WTC11 (cell line): ENCODE measurements at places on chromosomes 16 and 17. TPM values are rescaled to one million over a fixed set of nuclear protein-coding genes. Genes with fewer than 3 reads are reported as not detected.

DNA sequence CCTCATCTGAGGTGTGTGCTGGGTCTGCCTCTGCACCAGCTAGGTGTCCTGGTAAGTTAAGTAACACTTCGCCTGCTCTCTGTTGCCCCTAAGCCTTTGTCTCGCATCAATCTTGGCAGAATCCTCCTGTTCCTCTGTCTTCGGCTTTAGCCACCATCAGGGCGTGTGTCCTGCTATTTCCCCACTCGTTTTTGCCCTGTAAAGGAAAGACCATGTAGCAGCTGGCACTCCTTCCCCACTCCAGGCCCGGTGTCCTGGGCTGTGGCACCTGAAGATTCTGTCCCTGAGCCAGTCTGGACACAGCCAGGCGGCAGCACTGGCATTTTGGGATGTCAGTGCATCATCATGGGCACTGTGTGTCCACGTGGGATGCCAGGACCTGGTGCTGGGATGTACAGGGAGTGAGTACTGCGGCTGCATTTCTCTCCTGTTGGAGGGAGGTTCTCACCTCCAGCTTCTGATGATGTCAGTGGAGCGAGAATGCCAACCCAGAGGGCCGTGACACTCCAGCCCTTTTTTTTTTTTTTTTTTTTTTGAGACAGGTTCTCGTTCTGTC is 26.2 kb upstream of the FOXK2 start:
- no peaks in the 10 kb centered on the region; the same call in 1 of the 2 replicates for H3K36me3 ChIP-seq
- peaks cover 28% of the 10 kb centered on the region for H3K27me3 ChIP-seq
- peaks cover 20% of the 10 kb centered on the region for H3K4me1 ChIP-seq

DNA sequence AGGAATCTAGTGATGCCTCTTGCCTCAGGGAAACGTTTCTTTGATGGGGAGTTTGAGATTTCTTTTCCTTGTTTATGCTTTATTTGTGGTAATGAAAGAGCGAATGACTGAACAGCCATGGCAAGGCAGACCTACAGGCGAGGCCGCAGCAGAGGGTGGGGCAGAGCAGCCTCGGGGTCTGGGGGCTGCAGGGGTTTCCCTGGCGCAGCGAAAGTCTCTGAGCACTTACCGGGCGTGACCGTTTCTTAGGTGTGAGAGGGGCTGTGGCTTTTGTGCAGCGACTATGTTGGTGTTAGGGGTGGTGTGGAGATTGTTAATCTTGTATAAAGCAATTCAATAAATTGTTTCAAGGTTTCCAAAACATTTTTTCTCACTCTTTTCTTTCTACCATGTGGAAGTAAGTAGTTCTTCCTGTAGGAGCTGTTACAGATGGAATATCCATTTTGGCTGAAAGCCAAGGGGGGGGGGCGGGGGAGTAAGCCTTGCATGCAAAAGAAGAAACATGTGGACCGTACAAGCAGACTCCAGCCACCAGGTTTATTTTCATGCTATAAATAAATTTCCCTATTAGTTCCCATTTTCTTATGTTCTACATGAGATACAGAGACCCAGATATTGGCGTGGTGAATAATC is 34.8 kb downstream of the UBN1 start:
- DNase-seq = no peak
- H3K27ac ChIP-seq = no peak overlapping the region
- peaks cover 74% of the 10 kb centered on the region for H3K36me3 ChIP-seq
- no peaks in the 10 kb centered on the region for H3K27me3 ChIP-seq
- H3K4me1 ChIP-seq = no peaks in the 10 kb centered on the region

- DNase-seq = no peak
- peaks cover 35% of the 10 kb centered on the region for H3K27me3 ChIP-seq
- H3K36me3 ChIP-seq = no peaks in the 10 kb centered on the region
- peaks cover 37% of the 10 kb centered on the region for H3K4me1 ChIP-seq
These were observed 3.1 kb upstream of the CPD start for GRCh38 chr17:30375661-30376060.

DNA sequence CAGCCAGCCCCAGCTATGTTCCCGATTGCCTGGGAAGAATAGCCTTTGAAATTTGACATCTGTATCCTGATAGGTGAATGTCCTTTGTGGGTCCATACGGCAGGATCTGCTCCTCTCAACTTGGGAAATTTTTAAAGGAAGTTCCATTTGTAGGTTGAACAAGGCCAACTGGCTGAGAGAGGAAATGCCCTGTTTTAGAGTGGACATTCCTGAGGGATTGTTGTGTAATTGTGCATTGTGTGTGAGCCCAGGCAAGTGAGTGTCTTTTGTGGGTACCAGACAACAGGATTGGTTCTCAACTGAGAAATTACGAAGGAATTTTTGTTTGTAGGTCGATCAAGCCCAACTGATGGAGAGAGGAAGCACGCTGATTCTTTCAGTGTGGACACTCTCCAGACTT is 2.6 kb upstream of the CPHXL2 start:
- DNase-seq = no peak
- H3K27ac ChIP-seq = no peak overlapping the region

DNA sequence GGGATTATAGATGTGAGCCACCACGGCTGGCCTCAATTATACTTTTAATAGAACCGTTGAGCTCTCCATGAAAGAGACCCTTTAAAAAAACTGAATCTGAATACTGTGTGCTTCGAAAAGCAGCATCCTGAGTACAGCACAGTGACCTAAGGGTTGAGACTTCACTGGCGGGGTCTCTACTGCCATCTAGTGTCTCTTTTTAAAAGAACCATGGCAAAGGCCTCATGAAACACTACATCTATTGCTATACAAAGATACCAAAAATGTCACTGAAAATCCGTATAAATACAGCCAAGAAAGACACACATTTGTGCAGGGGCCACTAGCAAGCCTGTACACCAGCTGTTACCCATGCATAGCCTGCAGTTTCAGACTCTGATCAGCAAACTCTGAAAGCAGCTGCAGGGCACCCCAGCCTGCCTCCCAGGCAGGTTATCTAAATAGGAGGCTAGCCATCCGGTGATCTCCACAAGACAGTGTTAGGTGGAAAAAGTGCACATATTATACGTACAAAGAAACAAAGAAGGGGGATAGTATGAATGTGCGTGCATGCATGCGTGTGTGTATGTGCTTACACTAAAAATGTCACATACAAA is 35.3 kb downstream of the NPLOC4 start:
- H3K4me1 ChIP-seq = no peaks in the 10 kb centered on the region
- no peak overlapping the region for H3K4me3 ChIP-seq
- H3K27ac ChIP-seq = peak overlapping the region; percentile 32; the same call in 1 of the 2 replicates
- H3K27me3 ChIP-seq = no peaks in the 10 kb centered on the region

SLFN12 gene
- 12.2 to 12.7 TPM (median 12.4 TPM) in 3 replicates for total RNA-seq

- no peak for DNase-seq
- H3K27me3 ChIP-seq = no peaks in the 10 kb centered on the region; the same call in 1 of the 2 replicates
- H3K4me1 ChIP-seq = peaks cover 18% of the 10 kb centered on the region
These were observed 454.9 kb downstream of the SOX9 start for GRCh38 chr17:72575542-72576233.

DNA sequence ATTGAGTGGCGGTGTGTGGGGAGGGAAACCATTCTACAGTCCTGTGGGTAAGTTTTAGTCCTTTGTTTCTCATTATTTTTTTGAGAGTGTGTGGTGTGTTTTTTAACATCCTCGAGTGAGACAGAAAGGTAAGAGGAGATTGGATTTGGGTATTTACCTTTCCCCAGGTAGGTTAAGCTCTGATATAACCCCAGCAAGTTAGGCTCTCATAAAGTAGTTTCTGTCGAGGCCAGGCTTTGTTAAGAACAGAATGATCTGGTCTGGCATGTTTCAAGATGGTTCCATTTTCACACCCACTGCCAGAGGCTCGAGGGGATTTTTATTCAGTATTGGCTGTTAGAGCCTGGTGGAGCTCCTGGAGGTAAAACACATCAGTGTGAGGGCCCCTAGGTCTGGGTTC is 62.9 kb downstream of the BCAS3 start:
- H3K27ac ChIP-seq = no peak overlapping the region
- no peaks in the 10 kb centered on the region; the same call in 1 of the 2 replicates for H3K27me3 ChIP-seq
- no peak for DNase-seq
- H3K4me1 ChIP-seq = peaks cover 16% of the 10 kb centered on the region
- no peaks in the 10 kb centered on the region for H3K36me3 ChIP-seq
- no peak overlapping the region for H3K4me3 ChIP-seq

- H3K36me3 ChIP-seq = no peaks in the 10 kb centered on the region
- peaks cover 59% of the 10 kb centered on the region for H3K4me1 ChIP-seq
- H3K27ac ChIP-seq = no peak overlapping the region
- peak; percentile 78 for DNase-seq
- peak overlapping the region; percentile 69 for H3K4me3 ChIP-seq
These were observed 702 bp upstream of the WNT3 start for GRCh38 chr17:46818929-46819859.

GRCh38 chr16:14957576-14958322 is 17.1 kb upstream of the PDXDC1 start:
- no peaks in the 10 kb centered on the region for H3K36me3 ChIP-seq
- no peak for DNase-seq
- no peak overlapping the region for H3K27ac ChIP-seq

CES1 gene
- total RNA-seq = 1.5 to 2.1 TPM (median 2.0 TPM) in 3 replicates

DNA sequence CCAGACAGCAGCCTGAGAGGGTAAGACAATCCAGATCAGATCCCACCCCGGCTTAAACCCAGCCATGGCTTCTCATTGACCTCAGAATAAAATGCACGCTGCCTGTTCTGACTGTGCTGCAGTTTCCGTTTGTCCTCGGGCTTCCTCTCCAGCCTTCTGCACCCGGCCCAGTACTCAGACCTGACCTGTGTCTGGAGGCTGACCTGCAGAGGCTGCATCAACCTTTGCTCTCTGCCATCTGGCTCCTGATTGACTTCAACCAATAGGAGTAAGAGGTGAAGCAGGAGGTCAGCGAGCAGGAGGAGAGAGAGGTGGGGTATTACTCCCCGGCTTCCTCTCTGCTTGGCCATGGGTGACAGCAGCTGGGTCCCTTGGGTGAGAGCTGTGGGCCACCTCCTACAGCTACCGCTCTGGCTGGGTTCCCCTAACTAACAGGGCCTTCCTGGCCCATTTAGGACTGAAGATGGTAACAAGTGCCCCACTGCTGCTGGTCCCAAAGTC is 46.7 kb downstream of the C16orf82 start:
- H3K27me3 ChIP-seq = peaks cover 10% of the 10 kb centered on the region; the same call in 1 of the 2 replicates
- no peaks in the 10 kb centered on the region; the same call in 1 of the 2 replicates for H3K36me3 ChIP-seq

- H3K27me3 ChIP-seq = peaks cover 8% of the 10 kb centered on the region
- H3K4me1 ChIP-seq = peaks cover 26% of the 10 kb centered on the region
- no peak overlapping the region; the same call in 1 of the 2 replicates for H3K27ac ChIP-seq
- H3K36me3 ChIP-seq = no peaks in the 10 kb centered on the region
- no peak overlapping the region for H3K4me3 ChIP-seq
These were observed 41.2 kb upstream of the HAS3 start for GRCh38 chr16:69064124-69064763.

DNA sequence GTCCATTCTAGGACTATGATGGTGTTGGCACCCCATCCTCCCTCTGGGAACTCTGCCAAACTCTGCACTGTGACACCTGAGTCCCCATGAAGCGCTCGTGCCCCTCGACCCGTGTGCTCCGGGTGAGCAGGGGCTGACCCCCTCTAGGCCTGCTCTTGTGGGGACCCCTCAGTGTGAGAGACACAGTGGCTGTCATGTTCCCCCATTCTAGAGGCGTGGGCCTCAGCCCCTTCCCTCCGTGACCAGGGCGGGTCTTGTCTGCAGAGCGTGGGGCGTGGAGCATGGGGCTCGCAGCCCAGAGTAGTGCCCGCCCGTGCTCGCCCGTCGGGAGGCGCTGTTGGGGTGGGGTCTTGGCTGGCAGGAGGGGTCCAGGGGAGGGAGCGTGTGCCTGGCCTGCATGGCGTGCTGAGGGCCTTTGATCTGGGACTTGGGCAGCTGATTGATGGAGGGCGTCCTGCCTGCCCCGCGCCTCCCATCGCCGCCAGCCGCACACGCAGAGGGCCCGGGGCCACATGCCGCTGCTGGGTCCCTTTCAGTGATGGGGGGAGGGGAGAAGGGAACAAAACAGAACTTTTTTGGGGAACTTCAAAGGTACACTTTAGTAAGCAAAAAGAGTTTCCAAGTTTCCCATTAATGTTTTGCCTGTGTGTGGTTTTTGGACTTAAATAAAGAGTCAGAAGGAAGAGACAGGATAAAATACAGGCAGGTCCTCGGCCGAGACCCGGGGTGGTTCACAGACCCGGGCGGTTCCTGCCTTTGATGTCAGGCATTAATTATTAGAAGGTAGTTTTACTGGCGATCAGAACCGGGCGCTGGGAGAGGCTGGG is 22.5 kb downstream of the CENPX start:
- no peak for DNase-seq
- no peak overlapping the region for H3K4me3 ChIP-seq
- H3K36me3 ChIP-seq = no peaks in the 10 kb centered on the region

DNA sequence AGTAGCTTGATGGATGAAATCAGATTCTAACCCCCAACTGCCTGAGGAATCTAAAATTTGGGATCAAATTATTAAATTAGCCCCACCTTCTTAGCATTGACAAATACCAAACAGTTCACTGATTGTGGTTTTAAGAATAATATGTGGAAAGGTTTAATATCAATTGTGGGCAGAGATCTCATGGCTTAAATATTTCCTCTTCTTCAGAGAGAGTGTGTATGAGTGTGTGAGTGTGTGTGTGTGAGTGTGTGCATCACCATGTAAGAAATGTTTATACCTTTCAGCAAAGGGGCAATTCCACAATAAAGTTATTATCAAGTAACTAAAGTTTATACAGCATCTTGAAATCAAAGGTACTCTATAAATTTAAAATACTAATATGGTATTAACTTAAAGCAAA is 3.2 kb downstream of the SMURF2 start:
- H3K36me3 ChIP-seq = peaks cover 9% of the 10 kb centered on the region
- H3K4me1 ChIP-seq = peaks cover 27% of the 10 kb centered on the region
- DNase-seq = no peak
- H3K27me3 ChIP-seq = no peaks in the 10 kb centered on the region; the same call in 1 of the 2 replicates

- no peak overlapping the region for H3K27ac ChIP-seq
- no peaks in the 10 kb centered on the region for H3K4me1 ChIP-seq
- H3K4me3 ChIP-seq = no peak overlapping the region
- H3K36me3 ChIP-seq = peaks cover 24% of the 10 kb centered on the region
These were observed 3.3 kb upstream of the LAT start for GRCh38 chr16:28981517-28981916.

- H3K4me3 ChIP-seq = peak overlapping the region; percentile 42; the same call in 1 of the 2 replicates
- DNase-seq = no peak
- H3K27me3 ChIP-seq = peaks cover 16% of the 10 kb centered on the region
- no peaks in the 10 kb centered on the region for H3K36me3 ChIP-seq
- peaks cover 30% of the 10 kb centered on the region for H3K4me1 ChIP-seq
These were observed 482.8 kb downstream of the SOX9 start for GRCh38 chr17:72603420-72604242.

- H3K36me3 ChIP-seq = no peaks in the 10 kb centered on the region
- H3K4me1 ChIP-seq = peaks cover 20% of the 10 kb centered on the region
- no peak for DNase-seq
- no peak overlapping the region for H3K27ac ChIP-seq
- H3K4me3 ChIP-seq = no peak overlapping the region
- H3K27me3 ChIP-seq = no peaks in the 10 kb centered on the region; the same call in 1 of the 2 replicates
These were observed 95.4 kb upstream of the TNRC6C start for GRCh38 chr17:77862890-77863813.

CHST4 gene
- total RNA-seq = 9.9 to 12.8 TPM (median 12.0 TPM) in 3 replicates

DNA sequence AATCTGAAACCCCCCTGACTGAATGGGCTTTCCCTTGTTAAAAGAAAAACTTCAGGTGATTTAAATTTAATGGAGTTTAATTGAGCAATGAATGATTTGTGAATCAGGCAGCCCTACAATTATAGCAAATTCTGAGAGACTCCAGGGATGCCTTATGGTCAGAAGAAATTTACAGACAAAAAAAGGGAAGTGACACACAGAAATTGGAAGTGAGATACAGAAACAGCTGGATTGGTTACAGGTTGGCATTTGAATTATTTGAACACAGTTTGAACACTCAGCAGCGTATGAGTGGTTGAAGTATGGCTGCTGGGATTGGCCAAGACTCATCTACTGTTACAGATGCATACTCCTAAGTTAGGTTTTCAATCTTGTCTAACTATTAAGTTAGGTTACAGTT is 19.0 kb upstream of the CPHXL start:
- no peaks in the 10 kb centered on the region for H3K4me1 ChIP-seq
- peaks cover 22% of the 10 kb centered on the region for H3K27me3 ChIP-seq
- H3K4me3 ChIP-seq = no peak overlapping the region
- no peak for DNase-seq

CCL1 gene
- not detected in 3 replicates for total RNA-seq
